Esophagus squamous epithelium (tissue), 5 donors: ENCODE measurements at places on chromosomes 16 and 17. TPM values are rescaled to one million over a fixed set of nuclear protein-coding genes. Genes with fewer than 3 reads are reported as not detected.

METTL26 gene
- 79.1 TPM for total RNA-seq

- no peak for DNase-seq
- peak overlapping the region; percentile 90 for H3K27ac ChIP-seq
- no peaks in the 10 kb centered on the region for H3K27me3 ChIP-seq
- peaks cover 29% of the 10 kb centered on the region for H3K36me3 ChIP-seq
Observed at GRCh38 chr17:45092911-45093430, 31.9 kb downstream of the NMT1 start.

GRCh38 chr17:39818358-39819000, 45.6 kb downstream of the IKZF3 start:
- H3K4me1 ChIP-seq = no peaks in the 10 kb centered on the region
- H3K27me3 ChIP-seq = no peaks in the 10 kb centered on the region
- H3K27ac ChIP-seq = no peak overlapping the region

GRCh38 chr17:68860941-68861340, 94.3 kb downstream of the ABCA8 start:
- no peak overlapping the region for H3K27ac ChIP-seq
- peaks cover 6% of the 10 kb centered on the region for H3K4me1 ChIP-seq
- DNase-seq = no peak
- H3K4me3 ChIP-seq = no peak overlapping the region
- no peaks in the 10 kb centered on the region for H3K27me3 ChIP-seq

- peaks cover 21% of the 10 kb centered on the region for H3K4me1 ChIP-seq
- no peaks in the 10 kb centered on the region for H3K27me3 ChIP-seq
- H3K27ac ChIP-seq = peak overlapping the region; percentile 87
- no peaks in the 10 kb centered on the region for H3K36me3 ChIP-seq
- H3K4me3 ChIP-seq = no peak overlapping the region
Observed at GRCh38 chr17:80068301-80069222, 32.1 kb downstream of the CCDC40 start.

DNA sequence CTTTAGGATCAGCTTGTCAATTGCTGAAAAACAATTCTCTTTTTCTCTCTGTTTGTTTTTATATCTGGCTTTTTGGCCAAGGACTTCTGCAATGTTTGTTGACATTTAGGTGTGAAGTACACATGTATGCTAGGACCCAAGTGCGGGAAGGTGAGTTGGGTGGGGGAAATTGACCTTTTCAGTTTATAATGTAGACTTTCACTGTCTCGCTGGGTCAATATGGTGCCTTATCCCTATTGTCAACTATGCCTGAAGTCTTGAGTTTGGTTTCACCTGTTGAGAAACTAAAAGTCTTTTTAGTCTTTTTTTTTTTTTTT, 9.5 kb downstream of the WWP2 start:
- no peak overlapping the region for H3K4me3 ChIP-seq
- no peak for DNase-seq
- no peaks in the 10 kb centered on the region for H3K27me3 ChIP-seq
- H3K4me1 ChIP-seq = peaks cover 4% of the 10 kb centered on the region

- H3K27me3 ChIP-seq = no peaks in the 10 kb centered on the region
- H3K27ac ChIP-seq = no peak overlapping the region
- no peaks in the 10 kb centered on the region for H3K4me1 ChIP-seq
- H3K36me3 ChIP-seq = no peaks in the 10 kb centered on the region
Observed at GRCh38 chr16:79618041-79618691, 17.6 kb upstream of the MAF start.

GRCh38 chr17:30187573-30187972, 47.9 kb downstream of the SLC6A4 start:
- no peak overlapping the region for H3K4me3 ChIP-seq
- no peaks in the 10 kb centered on the region for H3K27me3 ChIP-seq
- no peak for DNase-seq

DNA sequence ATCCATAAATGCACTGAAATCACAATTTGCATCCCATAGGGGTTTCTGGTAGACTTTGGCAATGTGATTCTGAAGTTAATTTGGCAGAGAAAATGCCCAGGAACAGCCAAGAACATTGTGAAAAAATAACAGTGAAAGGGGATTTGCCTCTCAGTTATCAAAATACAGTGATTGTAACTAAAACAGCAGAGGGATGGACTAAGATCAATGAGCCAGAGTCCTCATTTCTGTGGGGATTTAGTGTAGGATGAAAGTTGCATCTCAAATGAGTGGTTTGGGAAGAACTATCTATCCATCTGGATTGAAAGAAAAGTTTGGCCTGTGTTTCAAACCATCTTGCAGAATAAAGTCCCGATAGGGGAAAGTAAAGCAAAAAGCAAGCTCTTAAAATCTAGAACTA, 28.1 kb downstream of the MYBBP1A start:
- peak overlapping the region; percentile 60 for H3K27ac ChIP-seq
- H3K4me3 ChIP-seq = no peak overlapping the region
- H3K27me3 ChIP-seq = no peaks in the 10 kb centered on the region
- no peaks in the 10 kb centered on the region for H3K4me1 ChIP-seq
- DNase-seq = no peak
